Activated gamma-delta T cell (primary cell): ENCODE measurements at places on chromosomes 5 and 9.

- DNase-seq = no peak
Measured at GRCh38 chr9:83472764-83473163, 65.4 kb downstream of the FRMD3 start.

DNA sequence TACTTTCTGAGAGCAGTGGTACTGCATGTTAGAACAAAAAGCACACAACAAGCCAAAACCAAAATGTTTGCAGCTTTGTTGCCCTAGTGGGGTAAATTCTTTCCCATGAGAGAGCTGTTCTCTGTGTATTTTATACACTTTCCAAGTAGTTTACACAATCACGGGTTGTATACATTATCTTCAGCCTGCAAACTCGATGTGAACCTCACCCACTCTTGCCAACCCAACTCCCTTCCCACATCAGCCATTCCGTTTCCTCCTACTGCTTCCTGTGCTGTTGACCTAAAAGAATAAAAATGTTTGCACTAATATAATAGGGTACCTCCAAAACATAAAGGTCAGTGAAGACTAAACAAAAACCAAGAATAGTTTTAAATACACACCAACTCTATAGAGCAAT, 47.0 kb downstream of the IQGAP2 start:
- DNase-seq = no peak

- no peak for DNase-seq
Measured at GRCh38 chr9:116868201-116868600, 181.1 kb downstream of the TRIM32 start.

DNA sequence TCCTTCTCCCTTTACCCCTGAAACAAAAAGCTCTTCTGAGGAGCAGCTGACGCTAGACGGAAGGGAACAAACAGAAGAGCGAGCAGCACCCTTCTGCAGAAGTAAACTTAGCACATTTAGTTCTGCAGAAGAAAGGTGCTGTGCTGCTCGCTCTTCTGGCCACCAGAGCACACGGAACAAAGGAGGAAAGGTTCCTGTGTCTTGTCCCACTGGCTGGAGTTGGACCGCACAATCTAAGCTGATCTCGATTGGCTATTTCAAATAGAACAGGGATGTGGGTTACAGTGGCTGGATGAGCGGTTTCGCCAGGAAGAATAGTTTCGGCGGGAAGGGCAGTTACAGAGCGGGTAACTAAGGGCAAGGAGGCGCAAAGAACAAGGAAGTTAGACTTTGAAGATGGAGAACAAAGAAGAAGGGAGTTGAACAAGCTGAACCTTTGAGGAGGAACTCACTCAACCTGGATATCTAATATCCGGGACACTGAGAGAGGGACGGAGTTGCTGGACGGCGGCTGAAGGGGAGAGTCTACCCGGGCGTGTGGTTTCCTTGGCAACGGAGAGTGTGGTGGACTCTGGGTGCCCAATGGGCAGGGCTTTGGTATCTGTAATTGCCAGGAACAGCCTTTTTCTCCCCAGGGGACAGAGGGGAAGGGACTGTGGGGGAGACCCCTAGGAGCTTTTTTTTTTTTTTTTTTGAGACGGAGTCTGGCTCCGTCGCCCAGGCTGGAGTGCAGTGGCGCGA, 7.1 kb downstream of the GTF3C5 start:
- no peak for DNase-seq

GRCh38 chr5:164501344-164501743, 995.9 kb downstream of the MAT2B start:
- no peak for DNase-seq

- DNase-seq = no peak
Measured at GRCh38 chr9:70954596-70955143, 166.8 kb downstream of the TRPM3 start.

DNA sequence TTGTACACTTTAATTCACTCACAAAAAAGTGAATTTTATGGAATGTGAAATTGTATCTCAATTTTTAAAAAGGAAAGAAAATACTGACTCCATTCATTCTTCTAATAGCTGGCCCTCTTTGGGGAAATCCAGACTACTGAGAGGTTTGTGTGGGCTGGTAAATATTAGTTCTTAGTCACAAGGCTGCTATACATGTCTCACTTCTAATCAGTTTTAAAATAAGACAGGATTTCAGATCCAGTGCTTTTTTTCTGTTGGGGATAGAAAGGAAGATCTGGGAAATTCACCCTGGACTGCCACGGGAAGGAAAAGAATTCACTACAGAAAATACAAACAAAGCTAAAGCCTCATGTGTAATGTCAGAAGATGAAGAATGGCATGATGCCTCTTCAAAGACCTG, 32.7 kb upstream of the ADAMTSL1 start:
- DNase-seq = no peak

GRCh38 chr5:131563434-131564228, 71.4 kb downstream of the RAPGEF6 start:
- DNase-seq = no peak

DNA sequence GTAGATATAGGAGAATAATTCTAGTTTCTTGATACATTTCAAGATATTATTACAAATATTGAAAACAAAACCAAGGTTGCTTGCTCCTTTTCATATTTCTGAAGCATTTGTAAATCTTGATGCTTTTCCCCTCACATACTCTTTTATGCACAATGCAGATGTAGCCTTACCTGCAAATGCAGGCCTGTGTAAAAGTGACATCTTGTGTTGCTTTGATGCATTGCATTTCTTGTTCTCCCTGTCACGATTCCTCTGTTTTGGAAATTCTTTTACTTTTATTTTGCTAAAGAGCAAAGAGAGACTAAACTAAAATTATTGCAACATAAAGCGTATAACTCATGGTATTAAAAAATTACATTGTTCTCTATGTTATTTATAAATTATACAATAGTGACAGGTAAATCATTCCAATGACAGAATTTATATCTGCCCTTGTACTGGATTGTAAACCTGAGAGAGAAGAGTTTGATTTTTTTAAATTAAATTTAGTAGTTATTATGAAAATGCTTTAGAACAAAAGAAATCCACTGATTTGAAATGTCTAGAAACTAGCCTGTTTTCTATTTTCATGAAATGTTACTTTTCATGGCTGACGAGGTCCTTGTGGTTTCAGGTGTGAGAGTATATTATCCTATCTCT, 970.0 kb downstream of the MAT2B start:
- DNase-seq = no peak

DNA sequence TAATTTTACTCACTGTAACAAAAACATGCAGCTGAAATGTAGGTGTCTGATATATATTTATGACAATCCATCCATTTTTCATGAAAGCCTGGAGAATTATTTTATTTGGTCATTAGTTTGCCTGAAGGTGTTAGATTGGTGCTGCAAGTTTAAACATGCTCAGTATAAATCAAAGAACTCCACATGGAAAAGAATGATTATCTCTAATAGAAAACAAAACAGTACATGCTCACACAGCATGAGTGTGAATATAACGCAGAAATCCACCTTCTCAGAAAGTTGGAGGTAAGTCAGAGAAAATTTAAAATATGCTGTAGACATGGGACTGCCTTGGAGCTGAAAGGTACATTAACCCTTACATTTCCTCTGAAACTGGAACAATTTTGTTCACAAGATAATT, 165.5 kb upstream of the RGS7BP start:
- no peak for DNase-seq

DNA sequence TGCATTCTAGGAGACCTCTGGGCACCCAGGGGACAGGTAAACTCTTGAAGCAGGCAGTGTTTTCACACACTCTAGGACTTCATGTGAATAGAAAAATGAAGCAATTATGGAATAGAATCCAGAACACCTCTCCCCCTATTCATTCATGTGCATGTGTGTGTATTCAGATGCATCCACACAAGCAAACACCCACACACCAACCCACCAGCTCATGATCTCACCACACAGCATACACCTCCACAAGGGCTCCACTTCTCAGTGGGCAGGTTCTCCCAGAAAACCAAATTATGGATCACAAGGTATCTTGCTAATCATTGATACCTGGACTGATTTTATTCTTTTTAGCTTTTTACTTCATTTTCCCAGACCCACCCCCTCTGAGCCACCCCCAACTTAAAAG, 21.2 kb upstream of the HSD17B3 start:
- DNase-seq = no peak

DNA sequence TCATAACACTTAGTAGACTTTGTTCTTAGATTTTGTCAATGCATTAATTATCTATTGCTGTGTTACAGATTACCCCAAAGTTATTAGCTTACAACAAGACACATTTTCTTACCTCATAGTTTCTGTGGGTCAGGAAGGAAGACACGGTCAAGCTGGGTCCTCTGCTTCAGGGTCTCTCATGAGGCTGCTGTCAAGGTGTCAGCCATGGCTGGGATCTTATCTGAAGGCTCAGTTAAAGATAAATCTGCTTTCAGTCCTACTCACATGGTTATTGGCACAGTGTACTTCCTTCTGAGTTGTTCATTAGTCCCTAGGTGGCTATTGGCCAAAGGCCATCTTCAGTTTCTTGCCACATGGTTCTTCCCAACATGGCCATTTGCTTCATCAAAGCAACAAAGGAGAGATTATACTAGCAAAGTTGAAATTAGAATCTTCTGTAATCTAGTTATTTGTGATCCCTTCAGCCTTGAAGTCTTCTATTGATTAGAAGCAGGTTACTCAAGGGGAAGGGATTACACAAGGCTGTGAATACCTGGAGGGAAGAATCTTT, 25.2 kb downstream of the TDRD7 start:
- no peak for DNase-seq

GRCh38 chr9:126971261-126971660, 56.7 kb downstream of the RALGPS1 start:
- no peak for DNase-seq
